ENCODE measurements at places on chromosomes 5 and 9.

DNA sequence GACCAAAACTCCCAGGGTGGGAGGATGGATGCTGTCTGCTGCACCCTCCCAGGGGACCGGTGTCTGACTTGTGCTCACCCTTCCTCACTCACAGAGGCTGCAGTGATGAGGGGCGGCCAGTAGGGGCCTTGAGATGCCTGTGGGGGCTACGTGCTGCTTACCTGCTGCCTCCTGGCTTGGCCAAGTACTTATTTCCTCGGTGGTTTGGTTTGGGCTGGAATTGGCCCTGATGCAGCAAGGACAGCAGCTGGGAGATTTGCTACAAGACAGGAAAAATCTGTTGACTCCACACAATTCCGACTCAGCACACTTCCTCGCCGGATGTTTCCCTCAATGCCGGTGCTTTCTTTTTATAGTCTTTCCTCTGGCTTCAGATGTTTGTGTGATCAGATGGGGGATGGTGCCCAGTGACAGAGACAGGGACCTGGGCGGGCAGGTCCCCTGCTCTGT lies 6.6 kb downstream of the PCDH12 start:
- DNase-seq, result no peak

GRCh38 chr5:2149195-2149539 lies 266.4 kb upstream of the IRX4 start:
- no peak for DNase-seq

- DNase-seq, result no peak
These were observed 323.4 kb downstream of the PSAT1 start for GRCh38 chr9:78620303-78620702.

- no peak for DNase-seq
These were observed 125.5 kb downstream of the DIRAS2 start for GRCh38 chr9:90517103-90517502.

GRCh38 chr9:136095070-136096058 lies at the start of gene NACC2:
Gene NACC2 (minus strand): TSS chr9:136095289. CDS start chr9:136050521, 44,768 bp downstream.
- no peak for DNase-seq
